Lower leg skin (tissue), 4 donors: ENCODE measurements at places on chromosomes 5 and 9. TPM values are rescaled to one million over a fixed set of nuclear protein-coding genes. Genes with fewer than 3 reads are reported as not detected.

GRCh38 chr9:4661611-4662010, 483 bp upstream of the PLPP6 start:
- DNase-seq, result no peak

Gene ADAMTS19
- total RNA-seq, result not detected

- DNase-seq, result no peak
Observed at GRCh38 chr9:121672213-121672612, 20.8 kb downstream of the DAB2IP start.

Gene NEUROG1
- total RNA-seq, result not detected

Gene CNOT8
- total RNA-seq, result 64.0 TPM

DNA sequence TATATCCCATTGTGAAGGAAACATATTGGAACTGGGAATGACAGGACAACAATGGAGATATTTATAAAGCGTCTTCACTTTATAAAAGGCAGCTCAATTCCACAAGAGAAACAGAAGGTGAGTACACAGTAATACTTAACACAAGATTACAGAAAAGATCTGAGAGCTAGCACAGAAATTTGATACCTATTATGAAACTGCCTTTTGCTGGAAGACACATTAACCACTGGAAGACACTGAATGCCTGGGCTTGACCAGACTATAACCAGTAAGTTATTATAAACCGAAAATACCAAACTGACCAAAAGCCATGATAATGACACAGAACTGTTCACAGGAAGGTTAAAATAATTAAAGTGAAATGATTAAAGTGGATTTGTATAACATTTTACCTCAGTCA, 195.4 kb downstream of the NR2F1-AS1 start:
- DNase-seq, result no peak

DNA sequence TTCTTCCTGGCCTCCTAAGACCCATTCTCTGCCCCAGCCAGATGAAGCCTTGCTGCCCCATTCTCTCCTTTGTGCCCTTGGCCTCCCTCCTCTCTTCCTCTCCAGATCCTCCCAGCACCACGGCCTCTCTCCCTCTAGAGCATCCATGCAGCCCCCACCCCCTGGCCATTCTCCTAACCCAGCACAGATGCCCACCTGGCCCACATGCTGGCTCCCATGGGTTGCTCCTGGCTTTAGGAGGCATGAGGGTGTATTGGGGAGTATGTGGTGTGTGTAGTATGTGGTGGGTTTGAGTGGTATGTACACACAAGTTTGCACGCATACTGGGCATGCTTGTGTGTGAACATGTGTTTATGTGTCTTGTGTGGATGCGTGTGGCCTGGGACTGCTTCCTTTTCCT, 47.1 kb downstream of the FOXI1 start:
- no peak for DNase-seq

Gene DDX4
- total RNA-seq, result not detected
